ENCODE measurements at places on chromosomes 7 and 10.

GRCh38 chr10:22319980-22320558 lies 830 bp upstream of the BMI1 start:
- peaks cover 7% of the 10 kb centered on the region for H3K27me3 ChIP-seq
- H3K4me1 ChIP-seq, result peaks cover 11% of the 10 kb centered on the region
- no peaks in the 10 kb centered on the region for H3K36me3 ChIP-seq
- peak overlapping the region; percentile 77 for H3K4me3 ChIP-seq
- DNase-seq, result peak; percentile 70
- peak overlapping the region; percentile 95 for H3K27ac ChIP-seq

- no peak overlapping the region for H3K4me3 ChIP-seq
- H3K27me3 ChIP-seq, result peaks cover 9% of the 10 kb centered on the region
- no peaks in the 10 kb centered on the region for H3K4me1 ChIP-seq
- no peak for DNase-seq
- no peaks in the 10 kb centered on the region for H3K36me3 ChIP-seq
These were observed 97.7 kb downstream of the CREB5 start for GRCh38 chr7:28510026-28510369.

DNA sequence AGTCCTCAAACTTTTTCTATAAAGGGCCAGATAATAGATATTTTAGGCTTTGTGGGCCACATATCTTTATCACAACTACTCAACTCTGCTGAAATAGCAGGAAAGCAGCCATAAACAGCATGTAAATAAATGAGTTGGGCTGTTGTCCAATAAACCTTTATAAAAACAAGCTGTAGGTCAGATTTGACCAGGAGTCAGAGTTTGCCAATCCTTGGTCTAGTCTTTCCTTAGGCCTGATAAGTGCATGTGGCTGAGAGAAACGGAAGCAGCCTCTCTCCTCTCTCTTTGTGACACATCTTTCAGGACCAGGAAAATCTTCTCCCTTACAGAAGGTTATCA lies 724.5 kb downstream of the GRID1 start:
- H3K27ac ChIP-seq, result no peak overlapping the region
- no peaks in the 10 kb centered on the region for H3K27me3 ChIP-seq
- no peak overlapping the region for H3K4me3 ChIP-seq
- DNase-seq, result no peak
- H3K4me1 ChIP-seq, result no peaks in the 10 kb centered on the region

DNA sequence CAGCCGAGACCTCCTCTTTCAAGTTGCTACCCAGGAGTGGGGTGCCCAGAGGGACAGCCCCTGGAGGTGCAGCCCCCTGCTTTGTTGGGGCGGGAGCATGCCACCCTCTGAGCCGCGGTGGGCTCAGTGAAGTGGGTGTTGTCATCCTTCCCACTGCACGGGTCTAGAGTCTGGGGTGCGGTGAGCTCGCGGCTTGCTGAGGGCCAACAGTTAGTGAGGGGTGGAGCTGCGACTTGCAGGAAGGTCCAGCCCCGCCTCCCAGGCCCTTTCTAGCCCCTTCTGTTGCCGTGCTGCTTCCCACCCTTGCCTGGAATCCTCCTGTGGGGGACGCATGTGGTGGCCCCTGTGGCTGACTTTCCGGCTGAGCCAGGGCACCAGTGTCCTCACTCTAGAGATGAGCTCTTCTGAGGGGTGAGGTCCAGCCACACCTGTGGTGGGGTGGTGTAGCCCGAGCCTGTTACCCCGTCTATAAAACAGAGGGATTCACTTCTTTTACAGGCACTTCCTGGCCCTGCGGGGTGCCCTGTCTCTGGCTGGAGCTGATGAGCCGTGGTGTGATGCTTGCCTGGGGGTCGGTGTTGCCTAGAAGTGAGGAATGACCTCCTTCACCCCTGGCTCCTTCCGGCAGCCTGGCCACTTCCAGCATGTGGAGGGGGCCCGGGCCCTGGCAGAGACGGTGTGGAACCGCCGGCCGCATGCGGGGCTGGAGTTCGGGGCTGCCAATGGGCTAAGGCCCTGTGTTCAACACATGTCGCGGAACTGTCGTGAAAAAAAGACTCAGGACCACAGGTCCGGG lies 127.9 kb downstream of the FAM53B start:
- H3K36me3 ChIP-seq, result 0 out of 3 replicates have a peak, but pooled peaks cover 2% of the 10 kb centered on the region
- H3K4me3 ChIP-seq, result no peak overlapping the region
- DNase-seq, result no peak

DNA sequence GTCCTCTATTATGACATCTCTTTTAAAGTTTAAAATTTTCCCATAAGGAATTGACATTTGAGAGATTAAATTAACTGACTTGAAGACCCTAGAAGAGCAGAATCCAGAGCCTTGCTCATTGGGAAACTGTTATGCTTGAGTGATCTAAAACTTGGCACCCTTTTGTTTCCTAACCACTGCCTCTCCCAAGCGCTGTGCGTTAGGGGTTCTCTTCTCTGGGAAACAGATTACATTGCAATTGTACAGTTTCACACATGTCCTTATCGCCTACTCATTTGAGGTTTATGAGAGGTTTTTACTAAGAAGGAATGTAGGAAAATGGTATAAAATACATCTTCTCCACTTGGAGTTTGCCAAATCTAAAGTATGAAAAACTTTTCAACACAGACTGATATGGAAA lies 126.8 kb upstream of the AMPH start:
- H3K27me3 ChIP-seq, result no peaks in the 10 kb centered on the region
- H3K27ac ChIP-seq, result no peak overlapping the region
- DNase-seq, result no peak
- H3K4me1 ChIP-seq, result no peaks in the 10 kb centered on the region
- H3K36me3 ChIP-seq, result peaks cover 23% of the 10 kb centered on the region
- no peak overlapping the region for H3K4me3 ChIP-seq

DNA sequence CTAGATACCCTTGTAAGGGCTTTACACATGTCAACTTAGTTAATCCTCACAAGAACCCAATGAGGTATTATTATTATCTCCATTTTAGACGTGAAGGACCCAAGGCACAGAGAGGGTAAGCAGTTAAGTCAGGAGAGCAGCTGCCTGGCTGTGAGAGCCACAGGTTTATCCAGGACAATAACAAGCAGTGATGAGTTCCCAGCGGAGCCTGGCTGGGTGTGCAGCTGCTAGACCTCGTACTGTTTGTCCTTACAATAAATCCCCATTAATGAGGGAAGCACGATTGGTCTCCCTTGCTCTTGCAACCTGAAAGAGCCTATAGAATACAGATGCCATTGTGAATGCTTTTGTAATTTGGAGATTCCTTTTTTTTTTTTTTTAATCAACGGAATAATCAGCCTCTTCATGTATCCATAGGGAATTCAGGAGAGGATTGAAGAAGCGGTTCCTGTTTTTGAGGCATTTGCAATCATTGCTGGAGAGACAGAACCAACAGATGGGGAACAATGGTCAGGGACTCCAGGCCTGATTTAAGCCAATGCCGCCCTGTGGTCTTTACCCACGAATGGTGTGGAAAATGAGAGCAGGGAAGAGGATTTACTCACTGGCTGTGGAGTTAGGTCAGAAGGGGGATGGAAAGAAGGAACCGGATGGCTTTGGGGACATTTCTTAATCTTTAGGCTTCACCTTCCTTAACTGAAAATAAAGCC lies 12.3 kb upstream of the ASB4 start:
- H3K27me3 ChIP-seq, result peaks cover 9% of the 10 kb centered on the region
- H3K36me3 ChIP-seq, result no peaks in the 10 kb centered on the region
- no peaks in the 10 kb centered on the region for H3K4me1 ChIP-seq
- no peak for DNase-seq
- H3K4me3 ChIP-seq, result no peak overlapping the region

DNA sequence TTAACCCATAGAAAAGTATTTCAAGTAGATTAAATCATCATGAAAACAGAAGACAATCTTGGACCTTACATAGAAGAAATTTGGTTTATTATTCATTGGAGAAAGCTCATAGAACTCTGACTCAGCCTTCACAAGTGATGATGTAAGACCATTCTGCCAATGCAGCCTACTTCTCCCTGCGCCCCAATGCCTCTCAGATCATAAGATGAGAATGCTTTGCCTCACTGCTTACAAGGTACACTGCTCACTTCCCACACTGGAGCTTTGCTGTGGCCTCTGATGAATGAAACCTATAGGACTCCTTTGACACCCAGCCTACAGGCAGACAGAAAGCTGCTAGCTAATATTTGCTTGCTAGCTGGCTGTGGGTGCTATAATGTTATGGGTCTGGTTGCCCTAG lies 569.4 kb upstream of the STEAP1 start:
- H3K4me1 ChIP-seq, result no peaks in the 10 kb centered on the region
- no peak overlapping the region for H3K27ac ChIP-seq
- H3K27me3 ChIP-seq, result no peaks in the 10 kb centered on the region
- H3K4me3 ChIP-seq, result no peak overlapping the region
- no peak for DNase-seq

DNA sequence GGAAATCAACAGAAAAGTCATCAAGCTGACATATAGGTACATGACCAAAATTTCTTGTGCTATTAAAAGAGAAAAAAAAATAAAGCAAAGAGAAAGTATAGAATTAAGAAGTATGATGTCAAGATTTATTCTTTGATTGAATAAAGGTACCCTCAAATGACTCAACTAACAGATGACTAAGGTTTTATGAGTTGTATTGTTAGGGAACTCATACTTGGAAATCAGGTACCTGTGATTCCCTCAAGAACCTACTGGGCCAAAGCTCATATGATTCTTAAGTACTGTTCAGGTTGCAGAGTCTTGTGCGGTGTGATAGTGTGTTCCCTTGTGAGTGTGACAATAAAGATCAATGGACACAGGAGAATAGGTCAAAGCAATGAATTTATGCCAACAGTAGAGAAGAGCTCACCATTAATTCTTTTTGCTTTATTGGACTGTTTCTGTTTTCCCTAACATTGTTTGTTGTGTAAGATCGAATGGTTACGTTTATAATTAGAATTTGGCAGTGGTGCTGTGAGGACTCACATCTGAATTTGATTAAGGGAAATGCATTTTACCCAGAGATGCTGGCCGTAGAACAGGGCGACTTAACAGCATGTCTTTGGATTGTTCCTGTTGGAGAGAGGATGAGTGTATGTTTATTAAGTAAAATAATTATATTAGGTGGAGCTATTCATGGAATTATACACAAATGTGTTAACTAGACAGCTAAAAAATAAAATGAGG lies 293.2 kb upstream of the SEMA3D start:
- no peak for DNase-seq
- H3K36me3 ChIP-seq, result no peaks in the 10 kb centered on the region
- no peak overlapping the region for H3K4me3 ChIP-seq

DNA sequence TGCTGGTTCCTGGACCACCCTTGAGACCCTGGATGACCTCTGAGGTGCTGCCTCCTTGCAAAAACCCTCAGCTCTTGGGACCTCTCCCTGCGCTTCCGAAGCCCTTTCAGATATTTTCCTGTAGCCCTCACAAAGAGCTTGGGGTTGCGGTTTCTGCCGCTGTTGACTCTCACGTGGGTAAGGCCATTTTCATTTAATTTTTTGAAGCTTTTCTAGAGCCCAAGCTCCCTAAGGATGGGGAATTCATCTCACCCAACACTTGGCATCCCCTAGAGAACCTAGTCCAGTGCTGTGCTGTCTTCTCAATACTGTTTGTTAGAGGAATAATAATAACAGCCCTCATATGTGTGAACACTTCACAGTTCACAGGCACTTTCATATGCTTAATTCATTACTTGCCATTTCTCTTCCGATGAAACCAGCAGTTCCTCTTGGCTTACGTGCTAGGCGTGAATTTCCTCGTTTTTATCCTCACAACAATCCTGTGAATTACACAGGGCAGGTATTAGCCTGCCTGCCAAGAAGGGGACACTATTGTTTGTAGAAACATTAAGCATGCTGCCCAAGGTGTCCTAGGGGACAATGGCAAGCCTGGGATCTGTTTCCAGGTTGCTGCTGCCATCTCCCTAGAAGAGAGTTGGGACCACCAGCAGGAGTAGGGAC lies 71.6 kb upstream of the CTBP2 start:
- H3K27me3 ChIP-seq, result no peaks in the 10 kb centered on the region
- no peak overlapping the region for H3K27ac ChIP-seq

- H3K27me3 ChIP-seq, result no peaks in the 10 kb centered on the region
- DNase-seq, result no peak
- H3K36me3 ChIP-seq, result no peaks in the 10 kb centered on the region
- H3K27ac ChIP-seq, result no peak overlapping the region
- no peaks in the 10 kb centered on the region for H3K4me1 ChIP-seq
These were observed 168.6 kb downstream of the GFRA1 start for GRCh38 chr10:116104210-116104932.

All from K562 (cell line).